ENCODE measurements at places on chromosomes 1 and 21.

DNA sequence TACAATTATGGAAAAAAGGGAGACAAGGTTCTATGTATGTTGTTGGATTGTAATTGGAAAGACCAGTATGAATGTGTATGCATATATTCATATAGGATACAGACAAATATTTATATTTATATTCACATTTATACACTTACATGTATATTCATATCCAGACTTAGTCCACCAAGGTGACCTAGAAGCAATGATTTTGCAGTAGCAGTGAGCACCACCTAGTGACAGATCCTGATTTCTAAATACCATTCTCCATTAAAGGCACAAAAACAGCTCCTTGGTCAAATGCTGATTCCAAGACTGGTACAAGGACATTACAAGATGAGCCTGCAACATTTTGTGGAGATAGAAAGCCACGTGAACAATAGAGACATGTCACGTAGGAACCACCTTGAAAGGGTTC lies 153.4 kb downstream of the SDCCAG8 start:
- no peak for DNase-seq

- no peak for DNase-seq
Measured at GRCh38 chr1:41661428-41662060, 177.1 kb upstream of the EDN2 start.

DNA sequence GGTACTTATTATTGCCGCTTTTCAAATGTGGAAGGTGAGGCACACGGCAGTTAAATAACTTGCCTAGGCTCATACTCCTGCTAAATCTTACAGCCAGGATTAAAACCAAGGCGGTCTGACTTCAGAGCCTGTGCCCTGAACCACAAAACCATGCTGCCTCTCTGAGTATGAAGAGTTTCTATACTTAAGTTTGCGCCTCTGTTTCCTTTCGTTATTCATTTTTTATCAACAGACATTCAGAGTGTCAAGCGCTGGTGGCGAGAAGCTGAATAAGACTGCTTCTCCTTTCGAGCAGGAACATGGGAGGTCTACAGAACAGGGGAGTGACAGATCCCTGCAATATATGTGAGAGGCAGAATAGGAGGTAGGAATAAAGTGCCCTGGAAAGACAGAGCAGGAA lies 96.0 kb upstream of the DUSP10 start:
- no peak for DNase-seq

DNA sequence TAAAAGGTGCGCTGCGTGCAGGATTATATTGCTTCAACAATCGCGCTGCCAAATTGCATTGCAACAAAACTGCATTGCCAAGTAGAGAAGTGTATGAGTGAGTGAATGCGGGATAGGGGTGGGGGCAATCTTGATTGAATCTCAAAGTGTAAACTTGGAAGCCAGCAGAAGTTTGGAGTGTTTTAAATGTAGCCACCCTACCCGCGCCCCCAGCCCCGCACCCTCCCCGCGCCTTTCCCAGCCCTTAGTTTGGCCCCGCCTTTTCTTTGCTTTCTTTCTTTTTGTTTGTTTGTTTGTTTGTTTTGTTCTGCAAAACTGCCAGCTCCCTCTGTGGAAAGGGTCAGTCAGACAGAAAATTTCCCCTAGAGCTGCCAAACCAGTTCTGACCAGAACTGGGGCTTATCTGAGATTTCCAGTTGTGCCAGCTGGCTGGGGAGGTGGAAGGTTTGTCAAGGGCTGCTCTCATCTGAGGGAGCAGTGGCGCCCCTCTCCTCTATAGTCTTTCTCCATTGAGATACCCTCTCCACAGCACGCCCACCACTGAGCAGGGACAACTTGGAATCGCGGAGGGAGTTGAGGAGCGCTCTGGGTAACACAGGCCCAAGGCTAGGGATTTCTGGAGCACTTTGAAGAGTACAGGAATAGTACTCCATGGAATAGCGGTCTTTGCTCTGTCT lies 666 bp upstream of the BEND5 start:
- no peak for DNase-seq

GRCh38 chr1:66809736-66810326 lies 8.8 kb upstream of the INSL5 start:
- peak; percentile 2 for DNase-seq

DNA sequence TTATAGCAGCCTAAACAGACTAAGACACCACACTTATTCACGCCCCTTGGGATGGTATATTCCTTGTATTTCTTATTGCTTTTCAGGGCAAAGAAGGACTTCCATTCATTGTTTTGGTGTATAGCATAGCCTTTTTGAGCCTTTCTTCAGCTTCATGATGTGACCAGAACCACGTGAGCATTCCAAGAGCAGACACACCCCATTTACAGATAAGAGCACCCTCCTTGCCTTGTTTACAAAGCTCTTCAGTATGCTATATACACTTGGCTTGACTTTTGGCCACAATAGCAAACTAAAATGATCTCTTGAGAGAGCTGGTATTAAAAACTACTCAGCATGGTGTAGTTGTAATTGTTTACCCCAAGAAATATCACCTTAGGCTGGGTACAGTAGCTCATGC lies 78.7 kb downstream of the PIK3R3 start:
- DNase-seq = no peak

All from Caki2 (cell line).